ENCODE measurements at places on chromosomes 1 and 21.
A peak's percentile ranks its signal among the peaks of the same experiment; 100 is the strongest.

DNA sequence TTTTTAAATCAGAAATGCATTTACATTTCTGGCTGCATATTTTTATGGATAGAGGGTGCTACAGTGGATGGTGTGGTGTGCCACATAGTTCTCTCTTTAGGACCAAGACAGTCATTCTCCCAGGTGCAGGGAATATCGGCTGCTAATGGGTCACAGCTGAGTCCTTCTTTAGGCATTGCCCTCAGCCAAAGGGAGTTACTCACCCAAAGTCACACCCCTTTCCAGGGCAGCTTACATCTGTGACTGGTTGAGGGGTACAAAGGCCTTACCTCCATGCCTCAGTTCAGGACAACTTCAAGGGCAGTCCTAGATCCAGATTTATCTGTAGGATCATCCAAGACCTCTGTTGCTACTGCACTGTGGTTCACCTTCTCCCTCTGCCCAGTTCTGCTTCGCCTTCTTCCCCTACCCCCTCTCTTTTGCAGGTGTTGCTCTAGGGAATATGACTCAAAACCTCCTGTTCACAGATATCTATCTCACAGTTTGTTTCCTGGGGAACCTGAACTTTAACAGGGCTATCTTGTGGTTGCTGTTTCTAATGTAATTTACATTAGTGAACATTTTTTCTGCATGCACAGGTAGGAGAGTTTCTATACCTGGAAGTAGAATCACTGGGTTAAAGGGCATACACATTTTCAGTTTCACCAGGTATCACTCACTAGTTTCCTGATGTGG lies 413.9 kb downstream of the RPS6KC1 start:
- DNase-seq, result no peak

DNA sequence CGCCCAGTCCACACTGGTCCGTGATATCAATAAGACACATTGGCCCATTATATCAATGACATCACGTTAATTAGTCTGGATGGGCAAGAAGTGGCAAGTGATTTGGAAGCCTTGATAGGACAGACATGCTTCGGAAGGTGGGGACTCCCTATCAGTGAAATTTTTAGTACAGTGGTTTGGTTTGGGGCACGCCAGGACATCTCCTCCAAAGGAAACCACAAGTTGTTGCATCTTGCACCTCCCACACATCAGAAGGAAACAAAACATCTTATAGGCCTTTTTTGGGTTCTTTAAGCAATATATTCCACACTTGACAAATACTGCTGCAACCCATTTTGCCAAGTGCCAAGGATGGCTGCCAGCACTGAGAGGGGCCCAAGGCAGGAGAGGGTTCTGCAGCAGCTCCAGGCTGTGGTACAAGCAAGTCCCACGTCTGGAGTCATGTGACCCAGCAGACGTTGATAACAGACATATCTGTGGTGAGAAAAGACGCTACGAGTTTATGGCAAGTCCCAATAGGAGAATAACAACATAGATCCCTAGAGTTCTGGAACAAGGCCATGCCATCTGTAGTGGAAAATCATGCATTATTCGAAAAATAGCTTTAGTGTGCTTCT lies 95.3 kb upstream of the DISP3 start:
- DNase-seq, result peak; percentile 12

- DNase-seq, result no peak
These were observed 1035.7 kb downstream of the ADGRL2 start for GRCh38 chr1:82836213-82836972.

DNA sequence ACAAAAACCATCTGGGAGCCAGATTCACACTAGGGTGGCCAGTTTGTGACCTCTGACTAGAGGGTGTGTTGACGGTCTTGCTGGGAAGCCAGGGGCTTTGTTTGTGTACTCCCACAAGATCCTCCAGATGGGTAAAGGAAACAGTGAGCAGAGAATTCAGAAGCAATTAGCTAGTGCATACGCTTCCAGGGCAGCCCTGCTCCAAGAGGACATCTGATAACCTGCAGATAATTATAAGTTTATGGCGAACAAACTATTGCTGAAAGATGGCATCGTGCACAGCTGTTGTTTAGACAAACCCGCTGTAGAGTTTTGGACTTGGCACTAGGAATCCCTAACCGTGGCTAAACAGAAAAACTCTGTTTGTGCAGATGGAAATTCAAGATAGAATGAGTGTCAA lies 326.4 kb downstream of the TGFB2 start:
- DNase-seq, result no peak

GRCh38 chr1:180548686-180549317 lies 10.0 kb upstream of the OVAAL start:
- DNase-seq, result no peak

DNA sequence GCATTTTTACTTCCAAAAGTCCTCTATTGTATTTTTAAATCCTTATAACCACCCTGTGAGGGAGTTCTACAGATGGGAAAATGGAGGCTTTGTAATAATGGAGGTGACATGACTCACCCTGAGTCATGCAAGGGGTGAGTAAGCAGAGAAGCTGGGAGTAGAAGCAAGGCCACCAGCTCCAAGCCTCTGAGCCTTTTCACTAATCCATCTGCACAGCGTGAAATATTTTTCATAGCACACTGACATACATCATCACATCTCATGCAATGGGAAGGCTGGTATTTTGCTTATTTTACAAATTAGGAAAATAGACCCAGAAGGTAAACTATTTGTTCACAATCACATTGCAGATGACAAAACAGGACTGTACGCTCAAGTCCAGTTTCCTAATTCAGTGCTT lies 96.9 kb downstream of the KCNH1 start:
- DNase-seq, result no peak

DNA sequence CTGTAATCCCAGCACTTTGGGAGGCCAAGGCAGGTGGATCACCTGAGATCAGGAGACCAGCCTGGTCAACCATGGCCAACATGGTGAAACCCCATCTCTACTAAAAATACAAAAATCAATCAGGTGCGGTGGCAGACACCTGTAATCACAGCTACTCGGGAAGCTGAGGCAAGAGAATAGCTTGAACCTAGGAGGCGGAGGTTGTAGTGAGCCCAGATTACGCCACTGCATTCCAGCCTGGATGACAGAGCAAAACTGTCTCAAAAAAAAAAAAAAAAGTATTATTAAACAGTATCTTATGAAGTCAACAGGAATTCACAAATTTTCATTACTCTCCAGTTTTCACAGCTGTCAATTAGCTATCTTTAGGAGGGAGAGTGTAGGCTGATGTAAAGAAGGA lies 3.8 kb downstream of the ACBD6 start:
- no peak for DNase-seq

DNA sequence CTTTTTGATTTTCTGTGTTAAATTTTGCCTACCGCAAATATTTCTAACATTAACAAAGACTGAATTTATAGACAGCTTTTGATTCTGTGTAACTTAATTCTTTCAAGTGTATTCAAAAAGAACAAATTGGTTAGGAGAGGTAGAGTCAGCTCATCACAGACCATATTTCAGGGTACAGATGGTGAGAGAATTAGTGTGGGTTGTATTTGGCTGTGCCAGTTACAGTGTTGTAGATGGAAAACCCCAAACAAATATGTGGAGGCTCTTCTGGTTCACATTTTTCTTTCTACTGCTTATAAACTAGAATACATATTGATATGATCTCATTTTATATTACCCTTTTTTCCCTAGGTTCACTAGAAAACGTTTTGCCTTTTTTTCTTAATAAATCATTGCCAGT lies 11.1 kb downstream of the RCAN3 start:
- no peak for DNase-seq

DNA sequence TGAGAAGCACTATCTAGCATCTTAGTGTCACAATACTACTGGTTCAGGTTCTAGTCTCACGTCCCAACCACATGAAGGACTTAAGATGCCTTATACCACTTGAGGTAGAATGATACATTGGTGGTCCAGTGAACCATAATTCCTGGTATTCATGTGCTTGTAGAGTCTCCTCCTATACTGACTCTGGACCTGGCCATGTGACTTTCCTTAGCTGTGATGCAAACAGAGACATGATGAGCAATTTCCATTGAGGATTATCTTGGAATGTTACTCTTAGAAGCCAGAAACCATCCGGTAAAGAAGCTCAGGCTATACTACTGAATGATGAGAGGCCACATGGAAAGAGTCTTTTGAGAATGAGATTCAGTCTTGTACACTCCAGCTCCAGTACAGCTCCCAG lies 105.7 kb downstream of the NME7 start:
- DNase-seq, result no peak

DNA sequence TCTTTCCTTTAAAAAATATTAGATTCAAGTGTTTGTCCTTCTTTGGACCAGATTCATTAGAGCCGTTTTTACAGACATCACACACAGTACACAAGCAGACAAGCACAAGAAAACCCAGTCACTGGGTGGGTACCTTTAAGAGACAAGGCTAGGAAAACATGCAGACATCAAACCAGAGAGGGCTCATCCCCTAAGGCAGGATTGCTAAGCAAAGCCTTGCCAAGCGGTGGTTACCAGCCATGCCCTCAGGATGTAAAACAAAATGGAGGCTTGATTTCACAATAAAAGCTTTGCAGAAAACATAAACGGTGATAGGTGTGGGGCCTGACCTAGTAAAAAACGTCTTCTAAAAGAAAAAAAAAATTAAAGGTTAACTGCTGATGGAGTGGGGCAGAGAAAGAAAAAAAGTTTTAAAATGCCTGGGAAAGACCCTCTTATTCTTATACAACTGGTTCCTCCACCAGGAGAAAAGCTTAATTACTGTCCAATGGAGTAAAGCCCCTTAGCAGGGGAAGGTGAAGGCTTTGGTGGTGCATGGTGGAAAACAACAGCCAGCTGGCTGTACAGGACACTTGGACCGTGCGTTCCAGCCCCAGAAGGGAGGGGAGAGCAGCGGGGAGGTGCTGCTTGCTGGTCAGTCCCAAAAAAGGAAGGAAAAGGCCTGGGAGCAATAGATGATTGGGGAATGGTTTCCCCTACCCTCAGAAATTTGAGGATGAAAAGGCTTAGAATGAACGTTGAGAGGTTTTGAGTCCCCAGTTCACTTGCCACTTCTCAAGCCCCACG lies 30.4 kb upstream of the FMO1 start:
- no peak for DNase-seq

- no peak for DNase-seq
These were observed 22.2 kb downstream of the MAPKAPK2 start for GRCh38 chr1:206706806-206707366.

GRCh38 chr1:19525607-19526545 lies 40.5 kb upstream of the CAPZB start:
- DNase-seq, result no peak

GRCh38 chr1:193111641-193112090 lies 6.5 kb upstream of the GLRX2 start:
- no peak for DNase-seq

Measured in dorsolateral prefrontal cortex (tissue), 122 donors.